ENCODE measurements at places on chromosomes 6 and 20. TPM values are rescaled to one million over a fixed set of nuclear protein-coding genes. Genes with fewer than 3 reads are reported as not detected.

The SLC26A8 gene
- total RNA-seq = not detected

The TCP11 gene
- total RNA-seq = not detected

- no peak for DNase-seq
- peaks cover 2% of the 10 kb centered on the region for H3K4me1 ChIP-seq
- H3K27me3 ChIP-seq = no peaks in the 10 kb centered on the region
- peaks cover 69% of the 10 kb centered on the region for H3K36me3 ChIP-seq
- H3K27ac ChIP-seq = no peak overlapping the region
Observed at GRCh38 chr6:15504581-15505350, 158.1 kb downstream of the DTNBP1 start.

GRCh38 chr6:30821862-30822784 lies 62.2 kb upstream of the DDR1 start:
- peak overlapping the region; percentile 70 for H3K27ac ChIP-seq
- peaks cover 74% of the 10 kb centered on the region for H3K4me1 ChIP-seq
- H3K4me3 ChIP-seq = no peak overlapping the region
- no peak for DNase-seq

Measured in activated CD4-positive, alpha-beta T cell treated with anti-CD3 and anti-CD28 coated beads for 36 hours (primary cell).